ENCODE measurements at places on chromosomes 16 and 17. TPM values are rescaled to one million over a fixed set of nuclear protein-coding genes. Genes with fewer than 3 reads are reported as not detected.

The RRAD gene
- total RNA-seq = 0.28 TPM

The KRT33B gene
- total RNA-seq = not detected

The SPN gene
- total RNA-seq = 45.7 TPM

The IGSF6 gene
- total RNA-seq = 0.31 TPM

- H3K4me1 ChIP-seq = no peaks in the 10 kb centered on the region
- no peak overlapping the region for H3K27ac ChIP-seq
- H3K27me3 ChIP-seq = peaks cover 1% of the 10 kb centered on the region
- no peak overlapping the region for H3K4me3 ChIP-seq
These were observed 6.9 kb upstream of the TMEM98 start for GRCh38 chr17:32921017-32921416.

DNA sequence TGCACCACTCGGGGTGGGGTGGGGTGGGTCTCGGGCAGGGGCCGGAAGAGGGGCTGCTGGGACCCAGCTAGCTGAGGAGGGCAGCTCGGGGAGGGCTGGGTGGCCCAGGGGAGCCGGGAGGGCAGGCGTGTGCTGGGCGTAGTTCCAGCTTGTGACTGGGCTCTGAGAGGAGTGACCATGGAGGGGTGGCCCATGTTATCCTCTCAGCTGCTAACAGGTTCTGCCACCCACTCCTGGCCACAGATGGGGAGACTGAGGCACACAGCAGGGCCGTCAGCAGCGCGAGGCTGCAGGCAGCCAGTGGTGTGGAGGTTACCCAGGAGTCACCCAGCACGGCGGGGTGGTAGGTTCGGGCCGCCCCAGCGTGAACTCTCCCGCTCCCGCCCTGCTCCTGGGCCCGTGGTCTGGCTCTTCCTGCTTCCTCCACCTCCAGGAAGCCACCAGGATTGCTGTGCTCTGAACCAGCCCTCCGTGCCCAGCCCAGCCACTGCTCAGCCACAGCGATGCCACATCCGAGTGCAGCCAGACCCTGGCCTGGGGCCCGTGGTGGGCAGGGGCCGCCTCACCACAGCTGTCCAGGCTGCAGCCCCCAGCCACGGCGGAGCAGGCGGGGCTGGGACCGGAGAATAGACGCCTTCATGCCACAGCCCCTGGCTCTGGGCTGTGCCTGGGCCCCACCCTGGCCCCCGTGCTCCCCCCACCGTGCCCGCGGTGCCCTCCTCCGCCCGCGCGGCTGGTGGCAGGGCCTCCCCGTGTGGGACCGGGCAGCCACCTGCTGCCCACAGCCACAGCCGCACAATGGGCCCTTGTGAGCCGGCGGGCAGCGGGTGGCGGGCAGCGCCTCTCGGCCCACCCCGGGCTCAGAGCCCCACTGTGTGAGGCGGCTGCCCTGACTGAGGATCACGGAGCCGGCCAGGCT lies 26.3 kb upstream of the SSTR5 start:
- DNase-seq = no peak
- no peaks in the 10 kb centered on the region for H3K36me3 ChIP-seq
- H3K4me1 ChIP-seq = peaks cover 3% of the 10 kb centered on the region
- H3K27me3 ChIP-seq = no peaks in the 10 kb centered on the region

- H3K36me3 ChIP-seq = no peaks in the 10 kb centered on the region
- H3K4me3 ChIP-seq = peak overlapping the region; percentile 91
- H3K27me3 ChIP-seq = no peaks in the 10 kb centered on the region
- peak overlapping the region; percentile 93 for H3K27ac ChIP-seq
These were observed 516 bp downstream of the SLC16A6 start for GRCh38 chr17:68290268-68290954.

DNA sequence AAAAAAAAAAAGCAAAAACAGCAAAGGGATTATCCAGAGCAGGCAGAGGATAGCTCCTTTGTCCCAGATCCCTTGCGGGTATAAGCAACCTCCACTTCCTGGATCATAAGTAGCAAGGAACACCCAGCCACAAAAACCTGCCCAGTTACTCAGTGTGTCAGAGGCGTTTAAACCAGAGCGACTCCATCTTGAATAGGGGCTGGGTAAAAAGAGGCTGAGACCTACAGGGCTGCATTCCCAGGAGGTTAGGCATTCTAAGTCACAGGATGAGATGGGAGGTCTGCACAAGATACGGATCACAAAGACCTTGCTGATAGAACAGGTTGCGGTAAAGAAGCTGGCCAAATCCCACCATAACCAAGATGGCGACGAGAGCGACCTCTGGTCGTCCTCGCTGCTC lies 33.4 kb upstream of the HELZ start:
- no peak for DNase-seq
- no peaks in the 10 kb centered on the region for H3K4me1 ChIP-seq
- no peaks in the 10 kb centered on the region for H3K36me3 ChIP-seq
- H3K27me3 ChIP-seq = no peaks in the 10 kb centered on the region
- H3K4me3 ChIP-seq = no peak overlapping the region
- no peak overlapping the region for H3K27ac ChIP-seq

DNA sequence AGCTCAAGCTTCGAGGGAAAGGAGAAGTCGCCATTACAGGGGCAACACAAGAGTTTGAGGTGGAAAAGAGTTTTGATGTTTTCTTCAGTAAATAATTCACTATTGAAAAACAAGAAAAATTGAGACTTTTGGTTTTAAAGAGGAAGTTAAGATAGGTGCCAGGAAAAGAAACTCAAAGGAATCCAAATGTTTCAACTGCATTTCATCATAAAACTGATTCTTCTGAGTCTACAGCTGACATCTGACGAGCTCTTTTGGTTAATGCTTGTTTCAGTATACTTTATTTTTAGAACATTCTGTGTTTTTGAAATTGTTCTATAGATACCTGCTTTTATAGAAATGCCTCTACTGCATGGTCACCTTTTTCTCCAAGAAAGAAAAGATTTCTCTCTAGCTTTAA lies 54.0 kb downstream of the ERN1 start:
- no peaks in the 10 kb centered on the region for H3K27me3 ChIP-seq
- no peak overlapping the region for H3K4me3 ChIP-seq
- H3K36me3 ChIP-seq = peaks cover 75% of the 10 kb centered on the region
- no peak for DNase-seq

GRCh38 chr17:37098152-37098551 lies 149.4 kb downstream of the AATF start:
- no peak overlapping the region for H3K27ac ChIP-seq
- no peaks in the 10 kb centered on the region for H3K4me1 ChIP-seq
- H3K36me3 ChIP-seq = peaks cover 20% of the 10 kb centered on the region
- no peak overlapping the region for H3K4me3 ChIP-seq

GRCh38 chr17:75019710-75020109 lies 7.2 kb downstream of the MRPL58 start:
- peaks cover 55% of the 10 kb centered on the region for H3K36me3 ChIP-seq
- no peak overlapping the region for H3K4me3 ChIP-seq
- no peak overlapping the region for H3K27ac ChIP-seq
- peaks cover 2% of the 10 kb centered on the region for H3K4me1 ChIP-seq
